ENCODE measurements at places on chromosomes 6 and 20.

DNA sequence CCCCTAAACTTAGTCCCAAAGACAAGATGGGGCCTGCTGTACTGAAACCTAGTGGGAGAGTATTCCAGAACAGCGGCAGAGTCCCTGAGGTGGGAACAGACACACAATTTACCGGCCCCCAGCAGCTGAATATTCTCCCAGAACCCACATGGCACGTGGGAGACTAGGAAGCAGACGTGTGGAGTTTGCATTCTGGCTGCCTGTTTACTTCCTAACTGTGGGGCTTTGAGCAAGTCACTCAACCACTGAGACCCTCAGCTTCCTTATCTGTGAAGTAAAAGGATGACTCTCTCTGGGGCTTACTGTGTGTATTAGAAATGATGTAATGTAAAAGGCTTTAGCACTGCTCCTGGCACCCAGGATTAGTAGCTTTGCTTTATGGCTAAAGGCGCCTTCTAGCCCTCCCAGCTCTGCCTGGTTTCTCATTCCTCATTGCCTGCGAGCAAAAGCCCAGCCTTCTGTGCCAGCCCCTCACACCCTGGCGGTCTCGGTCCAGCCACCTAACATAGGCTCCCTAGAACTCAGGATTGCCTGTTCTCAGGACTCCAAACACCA lies 353.1 kb downstream of the CDC5L start:
- DNase-seq, result no peak

GRCh38 chr6:89965441-89966227 lies 71.4 kb downstream of the GJA10 start:
- DNase-seq, result no peak

- DNase-seq, result peak; percentile 43
Observed at GRCh38 chr6:155273431-155273830, 9.6 kb downstream of the CLDN20 start.

DNA sequence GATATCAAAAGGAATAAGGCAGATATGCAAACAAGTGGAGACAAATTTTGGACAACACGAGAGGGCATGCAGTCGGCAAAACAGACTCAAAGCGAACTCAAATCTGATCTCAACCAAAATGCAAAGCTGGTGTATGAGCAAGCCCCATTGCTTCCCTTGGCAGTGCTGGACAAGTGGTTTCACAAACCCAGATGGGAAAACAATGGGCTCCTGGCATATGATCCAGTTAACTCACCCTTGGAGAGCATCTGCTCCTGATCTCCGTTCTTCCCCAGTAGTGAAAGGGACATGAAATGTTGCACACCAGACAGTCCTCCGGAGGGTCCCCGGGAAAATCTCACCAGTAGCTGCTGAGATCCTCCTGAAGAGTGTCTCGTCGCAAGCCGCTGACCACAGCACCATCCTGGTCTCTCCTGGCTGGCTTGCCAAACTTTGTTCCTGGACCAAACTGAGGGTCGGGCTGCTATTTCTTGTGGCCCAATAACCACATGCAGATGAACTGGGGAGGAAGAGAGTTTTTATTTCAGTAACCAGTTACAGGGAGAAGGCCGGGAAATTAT lies 84.3 kb upstream of the THBS2 start:
- DNase-seq, result no peak

- DNase-seq, result no peak
Observed at GRCh38 chr20:45796337-45797065, 4.7 kb downstream of the DNTTIP1 start.

DNA sequence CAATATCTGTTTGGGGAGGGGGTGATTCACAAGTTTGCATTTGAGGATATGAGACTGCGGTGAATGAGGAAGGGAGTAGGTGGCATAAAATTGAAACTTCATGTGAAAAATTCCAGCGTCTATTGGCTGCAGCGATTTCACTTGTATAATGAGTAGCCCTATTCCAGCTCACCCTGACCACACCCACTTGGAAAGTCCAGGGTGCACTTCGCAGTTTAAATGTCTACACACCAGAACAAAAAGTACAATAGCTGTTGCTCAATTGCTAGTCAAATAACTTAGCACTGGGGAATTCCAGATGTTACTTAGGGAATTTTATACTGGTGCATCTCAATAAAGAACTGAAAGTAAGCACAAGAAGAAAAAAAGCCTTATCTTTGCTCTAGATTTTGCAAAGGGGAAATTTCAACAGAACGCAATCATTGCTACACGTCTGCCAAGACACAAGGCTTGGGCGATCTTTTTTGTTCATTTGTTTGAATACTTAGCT lies 6.3 kb downstream of the TNFAIP3 start:
- DNase-seq, result peak; percentile 81

GRCh38 chr6:75751443-75751842 lies 2.4 kb downstream of the MYO6 start:
- no peak for DNase-seq

- DNase-seq, result no peak
Observed at GRCh38 chr6:56357616-56358373, 110.4 kb upstream of the COL21A1 start.

DNA sequence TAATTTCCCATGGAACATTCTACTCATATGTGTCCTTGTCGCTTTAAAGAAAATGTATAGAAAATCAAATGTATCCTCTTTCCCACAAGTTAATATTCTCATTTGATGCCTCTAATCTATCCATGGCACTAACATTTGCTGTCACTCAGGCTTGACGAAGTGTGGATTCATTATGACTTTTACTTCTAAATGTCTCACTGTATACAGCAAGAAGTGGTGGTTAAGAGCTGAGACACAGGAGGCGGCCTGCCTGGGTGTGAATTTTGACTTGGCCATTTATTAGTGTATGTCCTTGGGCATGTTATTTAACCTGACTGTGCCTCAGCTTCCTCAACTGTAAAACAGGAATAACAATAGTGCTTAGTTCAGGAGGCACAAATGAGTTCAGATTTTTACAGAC lies 70.0 kb downstream of the TRMT6 start:
- DNase-seq, result no peak

- no peak for DNase-seq
Observed at GRCh38 chr6:44189257-44189656, 27.5 kb upstream of the MYMX start.

DNA sequence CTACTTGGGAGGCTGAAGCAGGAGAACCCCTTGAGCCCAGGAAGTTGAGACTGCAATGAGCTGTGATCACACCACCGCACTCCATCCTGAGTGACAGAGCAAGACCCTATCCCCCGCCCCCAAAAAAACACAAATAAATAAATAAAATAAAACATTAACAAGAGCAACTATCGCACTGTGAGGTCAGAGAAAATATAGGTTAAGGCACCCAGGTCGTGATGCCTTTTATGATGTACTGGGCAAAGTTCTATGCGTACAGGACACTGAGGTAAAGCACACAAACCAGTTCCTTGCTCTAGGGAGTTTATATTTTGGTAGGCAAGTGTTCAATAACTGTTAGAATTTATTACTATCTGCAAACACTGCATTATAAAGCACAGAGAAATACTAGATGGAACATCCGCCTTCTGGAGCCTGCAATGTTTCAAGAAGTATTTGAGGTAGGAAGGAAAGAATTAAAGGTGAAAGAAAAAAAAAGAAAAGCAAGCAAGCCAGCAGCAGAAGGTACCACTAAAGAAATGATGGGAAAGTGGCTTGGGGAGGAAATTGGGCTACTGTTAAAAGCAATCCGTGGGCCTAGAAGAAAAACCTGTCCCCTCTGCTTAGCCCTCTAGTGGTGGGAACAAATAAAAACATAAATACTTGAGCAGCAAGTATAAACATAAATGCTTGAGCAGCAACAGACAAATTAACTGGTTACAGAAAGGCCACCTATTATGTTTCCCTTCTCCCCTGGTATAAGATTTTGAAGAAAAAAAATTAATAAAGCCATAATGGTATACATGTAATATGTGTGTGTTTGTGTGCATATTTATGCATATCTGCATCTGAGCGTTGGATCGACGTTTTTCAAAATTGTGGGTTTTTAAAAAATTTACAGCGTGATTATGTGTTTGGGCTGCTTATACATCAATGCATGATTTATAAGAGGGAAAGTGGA lies 128.0 kb downstream of the PHACTR1 start:
- peak; percentile 31 for DNase-seq

DNA sequence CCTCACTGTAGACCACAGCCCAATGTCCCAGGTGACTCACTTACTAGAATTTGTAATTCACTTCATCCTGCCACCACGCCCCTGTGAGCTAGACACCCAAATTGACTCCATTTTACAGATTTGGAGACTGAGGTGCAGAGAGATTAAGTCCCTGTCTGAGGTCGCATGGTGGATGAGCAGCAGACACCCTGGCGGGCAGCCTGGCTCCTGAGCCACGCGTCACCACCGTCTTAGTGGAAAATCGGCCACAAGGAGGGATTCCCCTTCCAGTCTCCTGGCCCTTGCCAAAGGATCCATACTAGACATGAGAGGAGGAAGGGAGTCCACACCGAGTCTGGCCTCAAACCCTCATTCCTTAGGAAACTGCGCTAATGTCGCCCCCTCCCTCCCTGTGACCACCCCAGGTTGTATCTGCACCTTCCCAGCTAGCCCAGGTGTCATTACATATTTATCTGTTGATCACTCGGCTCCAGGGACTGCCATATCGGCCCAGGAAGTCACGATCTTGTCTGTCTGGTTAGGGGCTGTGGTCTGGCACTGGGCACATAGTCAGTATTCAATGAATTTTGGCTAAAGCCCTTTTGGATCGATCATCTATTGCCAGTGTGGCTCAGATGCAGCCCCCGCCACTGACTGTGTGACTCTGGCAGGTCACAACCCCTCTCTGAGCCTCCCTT lies 25.7 kb upstream of the PTGIS start:
- DNase-seq, result no peak

- DNase-seq, result peak; percentile 82
Observed at GRCh38 chr6:26553635-26554446, 15.7 kb downstream of the HMGN4 start.

GRCh38 chr6:162625846-162626540 lies 101.6 kb downstream of the PRKN start:
- no peak for DNase-seq

DNA sequence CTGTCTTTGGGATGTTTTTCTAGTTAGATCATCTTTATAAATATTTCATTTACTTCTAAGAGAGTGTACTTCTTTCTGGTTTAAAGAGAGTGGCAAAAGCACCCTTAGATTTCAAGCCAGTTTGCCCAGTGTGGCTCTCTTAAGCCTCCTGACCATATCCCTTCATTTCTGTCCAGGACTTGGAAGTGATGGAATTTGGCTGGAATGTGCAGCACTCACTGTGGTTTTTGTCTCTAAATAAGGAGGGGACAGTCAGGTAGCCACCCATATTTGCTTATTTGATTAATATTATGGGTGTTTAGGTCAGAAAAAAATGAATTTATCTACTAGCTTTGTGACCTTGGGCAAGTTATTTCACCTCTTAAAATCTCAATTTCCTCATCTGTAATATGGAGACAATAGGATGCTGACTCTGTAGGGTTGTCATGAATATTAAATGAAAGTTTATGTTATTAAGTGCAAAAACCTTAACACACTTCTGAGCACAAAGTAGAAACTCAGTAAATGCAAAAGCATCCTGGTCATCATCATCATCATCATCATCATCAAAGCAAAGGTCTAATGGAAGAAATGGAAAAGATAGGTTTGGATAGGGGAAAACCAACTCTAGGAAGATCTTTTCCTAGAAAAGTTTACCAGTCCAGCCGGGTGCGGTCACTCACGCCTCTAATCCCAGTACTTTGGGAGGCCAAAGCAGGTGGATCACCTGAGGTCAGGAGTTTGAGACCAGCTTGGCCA lies 3.1 kb downstream of the CRYBG1 start:
- DNase-seq, result no peak

DNA sequence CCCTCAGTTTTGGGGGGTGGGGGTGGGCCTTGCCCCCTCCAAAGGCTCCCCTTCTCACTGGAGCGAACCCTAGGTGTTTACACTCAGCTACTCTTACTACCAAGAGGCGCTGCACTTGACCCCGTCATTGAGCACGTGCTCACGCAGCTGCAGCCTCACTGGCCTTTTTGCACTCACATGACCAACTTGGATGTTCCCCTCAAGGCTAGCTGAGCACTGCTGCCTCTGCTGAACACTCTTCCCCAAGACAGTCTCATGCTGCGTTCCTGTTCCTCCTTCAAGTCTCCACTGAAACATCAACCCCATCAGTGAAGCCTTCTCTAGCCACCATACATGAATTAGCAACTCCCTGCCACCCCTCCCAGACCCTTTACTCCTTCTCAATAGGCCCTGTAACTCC lies 4.0 kb downstream of the SOD2 start:
- DNase-seq, result no peak

DNA sequence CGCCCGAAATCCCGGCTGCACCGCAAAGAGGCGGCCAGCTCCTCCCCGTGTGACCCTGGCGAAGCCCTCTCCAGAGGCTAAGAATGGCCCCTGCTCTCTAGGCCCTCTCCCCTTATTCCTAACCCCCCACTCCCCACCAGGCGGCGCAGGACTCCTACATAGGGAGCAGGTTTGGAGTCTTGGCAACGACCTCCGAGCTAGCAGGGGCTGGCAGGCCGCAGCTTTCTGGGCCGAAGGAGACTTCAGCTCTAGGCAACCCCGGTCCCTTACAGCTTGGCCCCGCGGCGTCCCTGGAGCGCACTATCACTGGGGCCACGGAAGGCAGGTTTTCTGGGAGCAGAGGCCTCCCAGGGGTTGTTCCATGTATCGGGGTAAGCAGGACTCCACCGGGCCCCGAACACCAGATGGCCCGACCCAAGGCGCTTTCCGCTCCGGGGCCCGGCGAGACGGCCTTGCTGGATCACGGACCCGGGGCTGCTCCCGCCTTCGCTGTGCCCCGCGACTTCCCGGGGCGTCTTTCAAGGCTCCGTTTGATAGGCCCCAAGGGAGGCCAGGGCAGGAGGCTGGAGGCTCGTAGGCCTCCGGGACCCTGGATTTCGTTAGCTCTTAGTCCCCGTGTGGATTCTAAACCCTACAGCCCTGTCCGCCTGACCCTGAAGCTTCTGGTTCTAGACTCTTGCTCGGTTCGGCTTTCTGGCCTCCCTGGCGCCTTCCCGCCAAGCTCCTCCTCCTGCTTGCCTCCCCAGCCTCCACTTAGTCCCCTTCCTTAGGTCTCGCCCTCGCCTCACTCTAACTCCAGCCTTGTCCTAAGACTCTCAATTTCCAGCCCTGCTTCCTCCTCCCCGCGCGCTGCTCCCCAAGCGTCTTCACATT lies 1.9 kb downstream of the SLC32A1 start:
- peak; percentile 48 for DNase-seq

- no peak for DNase-seq
Observed at GRCh38 chr6:131023834-131024504, 39.1 kb downstream of the EPB41L2 start.

- no peak for DNase-seq
Observed at GRCh38 chr6:91340896-91341395, 754.1 kb upstream of the MAP3K7 start.

DNA sequence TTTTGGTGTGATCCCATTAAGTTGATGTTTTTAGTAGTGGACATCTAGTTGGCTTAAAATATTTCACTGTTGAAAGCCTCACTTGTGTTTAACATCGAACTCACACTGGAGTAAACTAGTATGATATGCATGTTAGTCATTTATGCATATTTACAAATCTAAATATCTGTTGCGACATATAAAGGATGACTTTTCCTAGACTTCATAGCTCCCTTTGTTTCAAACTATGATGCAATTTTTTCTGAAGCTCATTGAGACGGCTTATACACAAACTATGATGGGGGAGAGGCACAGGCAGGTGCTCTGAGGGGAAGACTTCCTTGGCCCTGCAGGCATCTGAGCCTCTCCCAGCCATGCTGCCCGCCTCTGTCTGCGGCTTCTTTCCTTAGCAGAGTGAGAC lies 11.8 kb upstream of the FOXC1 start:
- DNase-seq, result no peak
